ENCODE measurements at places on chromosomes 1 and 21.
A peak's percentile ranks its signal among the peaks of the same experiment; 100 is the strongest.

DNA sequence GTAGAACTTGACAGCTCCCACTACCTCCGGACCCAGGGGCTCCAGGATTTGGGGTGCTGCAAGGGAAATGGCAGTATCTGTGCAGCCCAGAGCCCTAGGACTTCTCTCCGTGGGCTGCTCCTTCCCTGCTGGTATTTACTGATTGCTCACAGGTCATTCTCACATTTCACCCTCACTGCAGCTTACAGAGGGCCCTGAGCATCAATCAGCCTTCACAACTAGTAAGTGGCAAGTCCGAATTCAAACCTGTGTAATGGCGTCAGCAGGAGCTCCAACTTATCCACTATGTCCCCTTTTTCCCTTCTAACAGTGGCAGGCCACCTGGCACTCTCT lies 32.4 kb downstream of the PIK3C2B start:
- no peak for DNase-seq

DNA sequence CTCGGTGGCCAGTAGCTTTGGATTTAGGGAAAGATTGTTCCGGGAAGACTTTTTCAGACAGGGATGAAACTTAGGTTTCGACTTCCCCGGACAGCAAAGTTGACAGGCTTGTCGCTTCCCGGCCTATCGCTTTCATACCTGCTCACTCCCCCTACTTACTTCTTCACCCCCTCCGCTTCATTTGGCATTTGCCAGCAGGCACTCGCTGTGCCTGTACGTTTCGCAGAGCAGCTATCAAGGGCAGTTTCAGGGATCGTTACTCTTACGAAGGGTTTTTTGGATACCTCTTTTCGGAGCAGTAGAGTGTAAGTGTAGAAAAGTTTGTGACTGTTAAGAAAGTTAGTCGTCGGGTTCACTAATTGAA lies 393 bp downstream of the BLZF1 start:
- peak; percentile 11 for DNase-seq

GRCh38 chr1:200252531-200252930 lies 157.3 kb downstream of the ZNF281 start:
- DNase-seq = no peak

DNA sequence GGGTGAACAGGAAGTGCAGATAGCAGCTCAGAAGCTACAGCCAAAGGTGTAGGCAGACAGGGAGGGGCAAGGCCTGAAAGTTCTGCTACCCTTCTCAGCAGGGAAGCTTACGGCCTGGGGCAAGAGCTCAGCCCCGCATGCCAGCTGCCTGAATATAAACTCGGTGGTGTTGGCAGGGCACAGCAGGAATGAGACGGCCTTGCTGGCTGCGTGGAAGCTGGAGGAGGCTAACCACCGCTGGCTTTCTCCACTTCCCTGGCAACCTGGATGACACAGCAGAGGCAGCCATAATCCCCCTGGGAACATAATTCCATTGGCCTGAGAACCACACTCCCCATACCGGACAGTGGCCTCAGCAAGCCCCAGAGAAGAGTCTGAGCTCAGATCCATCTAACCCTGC lies 81.9 kb upstream of the PRRC2C start:
- DNase-seq = no peak

GRCh38 chr21:28226563-28226962 lies 766.1 kb downstream of the LTN1 start:
- no peak for DNase-seq

DNA sequence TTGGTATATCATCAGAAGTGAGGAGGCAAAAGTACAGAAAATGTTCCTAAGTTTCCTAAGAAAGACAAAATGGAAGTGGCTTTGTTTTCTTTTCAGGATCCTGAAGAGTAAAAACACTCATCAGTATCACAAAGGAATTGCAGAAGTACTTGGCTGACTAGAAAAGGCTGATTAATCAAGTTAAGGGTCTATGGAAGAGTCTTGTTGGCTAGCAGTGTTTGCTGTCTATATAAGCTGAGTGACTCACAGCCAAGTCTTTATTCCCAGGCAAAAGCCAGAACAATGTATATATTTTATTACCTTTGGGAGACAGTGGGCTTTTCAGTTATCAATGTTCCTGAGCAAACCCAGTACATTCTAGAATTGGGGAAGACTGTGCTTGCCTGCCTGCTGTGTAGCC lies 777.0 kb downstream of the PLA2G4A start:
- no peak for DNase-seq

DNA sequence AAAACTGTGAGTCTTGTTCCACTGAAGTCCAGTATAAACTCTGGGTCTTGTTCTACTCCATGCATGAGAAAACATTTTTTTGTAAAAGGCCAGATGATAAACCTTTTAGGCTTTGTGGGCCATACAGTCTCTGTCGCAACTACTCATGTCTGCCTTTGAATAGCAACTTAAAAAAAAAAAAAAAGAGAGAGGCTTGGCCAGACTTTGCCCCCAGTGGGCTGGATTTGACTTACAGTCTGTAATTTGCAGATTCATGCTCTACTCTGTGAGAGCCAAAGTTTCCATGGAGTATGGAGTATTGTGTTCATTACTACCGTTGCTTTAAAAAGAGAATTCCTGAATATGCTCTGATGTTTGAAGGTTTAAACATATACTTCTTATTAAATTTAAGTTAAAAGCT lies 654.9 kb upstream of the PKN2 start:
- no peak for DNase-seq

DNA sequence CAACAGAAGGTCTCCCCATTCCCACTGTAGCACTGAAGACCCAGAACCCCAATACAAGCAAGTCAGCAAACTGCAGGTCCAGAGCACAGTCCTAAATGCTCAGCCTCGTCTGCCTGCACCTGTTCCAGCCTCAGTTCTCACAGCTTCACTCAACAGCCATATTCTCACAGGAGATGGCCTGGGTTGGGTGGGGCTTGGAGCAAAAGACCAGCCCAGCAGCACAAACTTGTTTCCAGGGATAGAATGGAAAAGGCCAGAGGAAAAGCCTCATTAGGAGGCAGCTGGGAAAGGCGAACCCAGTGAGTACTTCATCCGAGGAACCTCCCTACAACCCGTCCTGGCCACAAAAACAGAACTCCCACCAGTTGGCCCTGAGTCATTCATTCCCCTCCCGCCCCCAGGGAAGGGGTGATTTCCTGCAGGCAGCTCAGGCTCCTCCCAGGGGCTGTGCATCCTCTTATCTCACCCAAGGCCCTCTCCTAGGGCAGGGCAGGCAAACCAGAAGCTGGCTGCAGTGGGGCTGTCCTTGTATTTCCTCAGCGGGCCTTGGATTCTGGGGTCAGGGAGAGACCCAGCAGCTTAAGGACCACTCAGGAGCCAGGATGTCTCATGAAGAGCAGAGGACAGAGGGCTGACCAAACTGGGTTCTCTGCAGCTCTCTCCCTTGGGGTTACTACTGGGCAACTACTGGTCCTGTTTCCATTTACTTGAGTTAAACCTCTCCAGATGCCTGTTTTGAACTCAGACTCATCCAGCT lies 7.4 kb upstream of the MPL start:
- no peak for DNase-seq

GRCh38 chr1:230758709-230759368 lies 11.7 kb downstream of the CAPN9 start:
- DNase-seq = no peak

DNA sequence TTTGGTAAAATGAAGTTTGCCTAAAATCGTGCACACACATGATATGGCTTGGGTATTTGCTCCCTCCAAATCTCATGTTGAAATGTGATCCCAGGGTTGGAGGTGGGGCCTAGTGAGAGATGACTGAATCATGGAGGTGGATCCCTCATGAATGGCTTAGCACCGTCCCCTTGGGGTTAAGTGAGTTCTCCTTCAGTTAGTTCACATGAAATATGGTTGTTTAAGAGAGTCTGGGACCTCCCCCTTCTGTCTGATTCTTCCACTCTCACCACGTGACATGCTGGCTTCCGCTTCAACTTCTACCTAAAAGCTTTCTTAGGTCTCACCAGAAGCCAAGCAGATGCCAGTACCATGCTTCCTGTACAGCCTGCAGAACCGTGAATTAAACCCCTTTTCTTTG lies 58.4 kb downstream of the SIPA1L2 start:
- DNase-seq = no peak

DNA sequence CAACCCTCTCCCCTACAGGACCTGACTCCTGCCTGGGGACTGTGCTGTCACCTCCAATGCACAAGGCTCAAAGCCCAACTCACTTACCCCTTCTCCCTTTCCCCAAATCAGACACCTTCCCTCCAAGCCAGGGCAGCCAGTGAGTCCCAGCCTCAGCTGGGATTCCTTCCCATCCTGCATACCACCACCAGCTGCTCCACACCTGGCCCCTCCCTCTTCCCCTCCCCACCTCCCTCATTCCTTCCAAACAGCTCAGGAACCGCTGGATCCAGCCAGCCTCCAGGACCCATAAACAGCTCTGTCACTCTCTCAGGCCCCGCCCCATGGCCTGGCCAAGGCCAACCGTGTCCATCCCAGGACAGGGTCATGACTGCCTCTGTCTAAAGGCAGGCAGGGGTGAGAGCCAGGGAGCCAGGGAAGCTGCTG lies 41.4 kb downstream of the ACOT7 start:
- DNase-seq = no peak

DNA sequence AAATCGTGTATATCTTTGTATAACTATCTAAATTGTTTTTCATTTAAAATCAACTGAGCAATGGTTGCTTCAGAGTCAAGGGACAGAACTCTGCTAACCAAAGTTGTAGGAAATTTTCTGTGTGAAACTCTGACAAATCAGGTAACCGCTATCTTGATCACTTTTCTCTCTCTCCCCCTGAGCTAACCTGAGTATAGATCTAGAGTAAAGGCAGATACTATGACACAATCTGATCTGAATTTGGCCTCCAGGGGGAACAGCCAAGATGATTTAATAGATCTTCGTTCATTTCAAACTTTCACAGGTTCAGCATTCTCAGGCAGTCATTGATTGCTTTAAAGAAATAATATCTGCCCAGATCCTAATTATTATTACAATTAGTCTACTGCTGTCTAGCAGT lies 472.8 kb downstream of the NUF2 start:
- no peak for DNase-seq

DNA sequence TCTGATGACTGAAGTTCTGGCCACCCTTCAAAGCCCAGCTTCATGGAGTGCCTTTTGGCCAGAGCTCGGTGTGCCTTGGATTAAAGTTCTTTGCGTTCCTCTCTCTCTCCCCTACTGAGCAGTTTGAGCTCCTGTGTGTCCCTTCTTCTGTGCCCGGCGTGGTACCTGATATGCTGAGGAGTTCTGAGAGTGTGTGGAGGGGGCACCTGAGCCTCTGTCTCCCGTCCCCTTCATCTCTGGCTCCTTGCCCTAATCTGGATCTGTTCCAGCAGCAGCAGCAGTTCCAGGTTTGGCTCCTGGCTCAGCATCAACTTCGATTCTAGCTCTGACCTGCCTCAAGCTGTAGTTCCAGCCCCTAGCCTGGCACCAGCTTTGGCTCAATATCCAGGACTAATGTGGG lies 25.1 kb upstream of the MYCL start:
- no peak for DNase-seq

GRCh38 chr1:47776667-47777131 lies 220.5 kb downstream of the TRABD2B start:
- DNase-seq = no peak

DNA sequence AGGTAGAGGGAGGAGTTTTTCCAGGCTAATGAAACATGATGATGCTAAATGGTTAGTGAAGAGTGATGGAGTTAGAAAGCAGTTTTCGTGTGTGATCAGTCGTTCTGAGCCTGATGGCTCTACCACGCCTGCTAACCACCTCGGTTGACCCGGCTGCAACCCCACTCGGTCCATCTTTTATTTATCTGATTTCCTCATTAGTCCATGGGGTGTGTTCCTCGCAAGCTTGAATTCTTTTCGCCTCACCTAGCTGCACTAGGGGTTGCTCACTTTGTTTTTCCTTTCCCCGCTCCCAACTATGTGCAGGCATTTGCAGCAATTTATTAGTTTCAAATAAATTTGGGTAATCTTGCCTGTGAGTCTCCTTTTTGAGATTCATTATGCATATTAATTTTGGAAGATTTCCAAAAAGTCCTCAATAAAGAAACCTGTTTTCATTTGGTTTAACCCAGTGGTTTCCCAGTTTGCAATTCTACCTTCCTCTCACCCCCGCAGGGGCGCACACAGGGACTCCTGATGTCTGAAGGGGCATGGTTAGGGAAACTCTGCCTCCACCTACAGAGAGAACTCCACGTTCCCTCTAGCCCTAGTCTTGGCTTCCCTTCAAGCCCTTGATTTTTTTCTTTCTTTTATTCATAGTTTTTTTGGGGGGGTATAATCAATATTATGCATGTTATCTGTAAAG lies 12.6 kb downstream of the B3GALT5 start:
- DNase-seq = no peak

- no peak for DNase-seq
Observed at GRCh38 chr1:172657586-172657985, 1.3 kb upstream of the FASLG start.

- DNase-seq = no peak
Observed at GRCh38 chr1:246104927-246105326, 402.2 kb downstream of the SMYD3 start.

DNA sequence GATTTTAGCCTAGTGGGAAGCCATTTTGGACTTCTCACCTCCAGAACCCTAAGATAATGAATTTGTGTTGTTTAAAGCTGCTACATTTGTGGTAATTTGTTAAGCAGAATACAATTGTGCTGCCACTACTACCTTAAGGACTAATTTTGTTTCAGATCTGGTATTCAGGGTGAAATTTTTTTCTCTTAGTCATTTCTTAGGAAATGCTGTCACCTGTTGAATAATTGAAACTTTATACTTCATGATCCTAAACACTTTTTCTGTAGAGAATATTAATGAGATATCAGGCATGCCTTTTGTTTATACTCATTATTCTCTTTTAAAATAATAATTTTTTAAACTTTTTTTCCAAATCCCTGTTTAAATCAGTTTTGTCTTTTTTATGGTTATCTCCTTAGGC lies 246.8 kb downstream of the TGFB2 start:
- DNase-seq = no peak

GRCh38 chr1:62726011-62726442 lies 37.8 kb upstream of the DOCK7 start:
- DNase-seq = no peak

GRCh38 chr1:28286111-28286510 lies 26.8 kb downstream of the SESN2 start:
- no peak for DNase-seq

DNA sequence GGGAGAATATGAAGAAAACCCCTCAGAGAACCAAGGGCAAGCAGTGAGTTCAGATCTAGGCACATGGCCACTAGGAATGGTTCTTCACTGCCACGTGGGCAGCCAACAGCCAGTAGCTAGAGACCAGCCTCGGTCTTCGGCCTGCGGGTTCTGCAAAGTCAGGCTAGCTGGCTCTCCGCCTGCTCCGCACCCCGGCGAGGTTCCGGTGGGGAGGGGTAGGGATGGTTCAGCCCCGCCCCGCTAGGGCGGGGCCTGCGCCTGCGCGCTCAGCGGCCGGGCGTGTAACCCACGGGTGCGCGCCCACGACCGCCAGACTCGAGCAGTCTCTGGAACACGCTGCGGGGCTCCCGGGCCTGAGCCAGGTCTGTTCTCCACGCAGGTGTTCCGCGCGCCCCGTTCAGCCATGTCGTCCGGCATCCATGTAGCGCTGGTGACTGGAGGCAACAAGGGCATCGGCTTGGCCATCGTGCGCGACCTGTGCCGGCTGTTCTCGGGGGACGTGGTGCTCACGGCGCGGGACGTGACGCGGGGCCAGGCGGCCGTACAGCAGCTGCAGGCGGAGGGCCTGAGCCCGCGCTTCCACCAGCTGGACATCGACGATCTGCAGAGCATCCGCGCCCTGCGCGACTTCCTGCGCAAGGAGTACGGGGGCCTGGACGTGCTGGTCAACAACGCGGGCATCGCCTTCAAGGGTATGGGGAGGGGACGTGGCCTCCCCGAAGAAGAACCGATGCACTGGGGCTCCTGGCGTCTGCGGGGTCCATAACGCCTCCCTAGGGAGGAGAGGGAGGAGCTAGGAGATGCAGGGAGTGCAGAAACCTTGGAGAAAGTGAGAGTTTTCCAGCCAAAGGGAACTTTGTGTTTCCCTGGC lies at the start of gene CBR1:
Gene CBR1 (plus strand): TSS at position 312 of the 871 bp plus-strand sequence. CDS start 92 bp downstream, at position 404.
- peak; percentile 75 for DNase-seq
